ENCODE measurements at places on chromosomes 6 and 20. TPM values are rescaled to one million over a fixed set of nuclear protein-coding genes. Genes with fewer than 3 reads are reported as not detected.

- peak; percentile 43 for DNase-seq
These were observed 103.0 kb downstream of the EDN3 start for GRCh38 chr20:59403261-59403961.

DNA sequence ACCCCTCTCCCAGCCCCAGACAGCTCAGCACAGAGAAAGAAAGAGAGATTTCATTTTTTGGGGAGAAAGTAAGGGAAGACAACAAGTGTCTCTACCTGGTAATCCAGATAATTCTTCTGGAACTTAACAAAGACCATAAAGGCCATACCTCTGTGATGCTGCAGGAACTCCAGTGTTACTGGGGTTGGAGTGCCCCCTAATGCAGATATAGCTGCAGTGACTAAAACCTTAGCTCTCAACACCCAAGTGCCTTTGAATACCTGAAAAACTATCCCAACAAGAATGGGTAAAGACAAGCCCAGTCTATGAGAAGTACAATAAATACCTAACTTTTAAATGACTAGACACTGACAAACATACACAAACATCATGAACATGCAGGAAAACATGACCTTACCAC is 365.3 kb upstream of the PTCHD4 start:
- DNase-seq = peak; percentile 33

DNA sequence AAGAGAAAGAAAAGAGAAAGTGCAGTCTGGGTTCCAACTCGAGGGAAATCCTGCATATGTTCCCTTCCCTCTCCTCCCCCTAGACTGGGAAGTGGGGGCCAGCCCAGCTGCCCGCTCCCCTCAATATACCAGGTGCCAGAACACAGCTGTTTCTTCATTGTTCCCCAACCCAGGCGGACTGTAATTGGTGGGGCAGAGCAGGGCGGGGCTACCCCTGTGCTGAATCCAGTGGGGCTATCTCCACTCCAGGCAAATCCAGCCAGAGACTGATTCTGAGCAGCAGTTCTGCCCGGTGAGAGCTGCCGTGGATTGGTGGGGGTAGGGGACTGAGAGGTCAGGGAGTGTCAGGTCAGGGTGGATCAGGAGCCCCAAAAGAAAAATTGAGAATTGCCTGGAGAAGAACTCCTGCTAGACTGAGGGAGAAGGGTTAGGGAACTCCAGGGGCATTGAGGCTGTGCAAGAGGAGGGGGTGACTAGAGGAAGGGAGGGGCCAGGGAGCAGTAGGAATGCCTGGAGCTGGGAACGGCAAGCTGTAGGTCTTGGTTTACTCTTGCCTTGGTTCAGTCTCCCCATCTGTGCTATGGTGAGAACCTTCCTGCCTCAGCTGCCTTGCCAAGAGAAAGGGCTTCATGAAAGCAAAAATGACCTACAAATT is at the start of gene MYMX:
Gene MYMX (plus strand): TSS at position 250 of the 655 bp plus-strand sequence. CDS start 546 bp downstream, outside the sequence.
- no peak for DNase-seq

- DNase-seq = peak; percentile 15
These were observed 559 bp downstream of the APMAP start for GRCh38 chr20:24991897-24992486.

- no peak for DNase-seq
These were observed 196.2 kb upstream of the THEMIS start for GRCh38 chr6:128097009-128097408.

- DNase-seq = no peak
These were observed 1.4 kb upstream of the SEC63 start for GRCh38 chr6:107959392-107959791.

DNA sequence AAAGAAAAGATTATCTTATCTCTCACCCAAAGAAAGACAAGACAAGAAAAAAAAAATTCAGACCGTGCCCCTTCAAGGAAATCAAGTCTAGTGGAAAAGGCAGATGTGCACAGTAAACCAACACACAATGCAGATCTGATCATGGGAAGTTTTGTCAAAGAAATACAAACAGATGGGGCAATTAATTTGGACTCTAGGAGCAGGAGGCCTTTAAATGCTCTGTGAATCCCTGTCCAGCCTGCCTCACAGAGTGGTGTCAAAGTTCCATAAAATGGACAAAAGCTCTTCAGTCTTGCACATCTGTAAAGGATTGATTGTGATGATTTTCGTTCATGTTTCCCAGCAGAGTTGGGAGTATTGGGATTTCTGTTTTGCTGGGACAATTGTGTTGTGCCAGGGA is 53.1 kb upstream of the TGM3 start:
- no peak for DNase-seq

GRCh38 chr6:10382322-10382721 is 32.6 kb downstream of the TFAP2A start:
- DNase-seq = no peak

FAM50B gene
- 8.6 TPM for total RNA-seq

GSTA2 gene
- not detected for total RNA-seq
